H9 (cell line): ENCODE measurements at places on chromosomes 11 and 22. TPM values are rescaled to one million over a fixed set of nuclear protein-coding genes. Genes with fewer than 3 reads are reported as not detected.

ZP1 gene
- total RNA-seq, result not detected in 2 replicates

- no peak within 1 kb of the TSS for H3K27ac ChIP-seq
- H3K4me1 ChIP-seq, result no peaks in the 10 kb centered on the region
- H3K36me3 ChIP-seq, result peaks cover 34% of the 10 kb centered on the region
- no peak for DNase-seq
- H3K4me3 ChIP-seq, result no peak within 1 kb of the TSS
These were observed at the start of gene FAM180B for GRCh38 chr11:47586098-47586855. Gene FAM180B (plus strand): TSS chr11:47586678. CDS start chr11:47586769, 91 bp downstream.

GRCh38 chr11:46760429-46761128, 41.6 kb downstream of the F2 start:
- DNase-seq, result no peak
- H3K4me3 ChIP-seq, result no peak overlapping the region
- no peaks in the 10 kb centered on the region for H3K4me1 ChIP-seq
- no peak overlapping the region for H3K27ac ChIP-seq

- peaks cover 4% of the 10 kb centered on the region; the same call in 1 of the 2 replicates for H3K36me3 ChIP-seq
- H3K4me1 ChIP-seq, result no peaks in the 10 kb centered on the region
- no peak overlapping the region for H3K27ac ChIP-seq
- H3K4me3 ChIP-seq, result no peak overlapping the region
- DNase-seq, result no peak
These were observed 59.1 kb upstream of the ANO5 start for GRCh38 chr11:22133776-22134175.

DNA sequence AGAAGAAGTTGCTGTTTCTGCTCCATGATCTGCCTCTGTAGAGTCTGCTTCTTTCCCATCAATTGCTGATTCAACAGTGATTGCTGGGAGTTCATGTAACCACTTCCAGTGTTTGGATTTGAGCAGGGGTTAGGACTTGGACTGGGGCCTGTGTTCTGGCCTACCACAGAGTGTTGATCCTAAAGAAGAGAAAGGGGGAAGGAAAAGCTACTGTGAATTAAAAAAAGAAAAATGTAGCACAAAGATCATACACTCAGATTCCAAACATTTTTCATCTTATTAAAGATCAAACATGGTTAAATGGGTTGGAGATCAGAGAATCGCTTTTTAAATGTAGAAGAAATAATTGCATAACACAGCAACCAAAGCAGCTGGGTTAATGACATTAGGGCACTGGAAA, 67.6 kb upstream of the MTMR2 start:
- DNase-seq, result no peak
- no peak overlapping the region for H3K27ac ChIP-seq
- no peak overlapping the region for H3K4me3 ChIP-seq
- peaks cover 10% of the 10 kb centered on the region; the same call in 1 of the 2 replicates for H3K4me1 ChIP-seq

DNA sequence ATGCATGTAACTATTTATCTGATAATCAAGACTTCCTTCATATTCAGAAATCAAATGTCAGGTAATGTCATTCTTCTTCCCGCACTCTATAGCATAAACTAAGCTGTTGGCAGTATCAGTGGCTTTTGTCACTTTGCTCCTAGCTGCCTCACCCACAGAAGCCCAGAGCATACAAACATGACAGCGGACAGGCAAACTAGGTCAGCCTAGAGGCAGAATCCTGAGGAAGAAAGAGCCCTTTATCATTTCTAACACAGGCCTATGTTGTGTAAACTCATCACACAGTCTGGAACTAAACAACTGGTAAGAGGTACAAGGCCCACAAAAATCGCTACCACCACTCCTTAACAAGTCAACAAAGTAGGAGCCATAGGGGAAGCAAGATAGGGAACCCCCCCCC, 21.0 kb downstream of the GUCY1A2 start:
- DNase-seq, result no peak
- H3K27ac ChIP-seq, result no peak overlapping the region
- H3K4me1 ChIP-seq, result no peaks in the 10 kb centered on the region
- no peaks in the 10 kb centered on the region for H3K36me3 ChIP-seq

SMTNL1 gene
- total RNA-seq, result 0.18 TPM in 1 of 2 replicates, not detected in the other
